ENCODE measurements at places on chromosomes 6 and 20.

DNA sequence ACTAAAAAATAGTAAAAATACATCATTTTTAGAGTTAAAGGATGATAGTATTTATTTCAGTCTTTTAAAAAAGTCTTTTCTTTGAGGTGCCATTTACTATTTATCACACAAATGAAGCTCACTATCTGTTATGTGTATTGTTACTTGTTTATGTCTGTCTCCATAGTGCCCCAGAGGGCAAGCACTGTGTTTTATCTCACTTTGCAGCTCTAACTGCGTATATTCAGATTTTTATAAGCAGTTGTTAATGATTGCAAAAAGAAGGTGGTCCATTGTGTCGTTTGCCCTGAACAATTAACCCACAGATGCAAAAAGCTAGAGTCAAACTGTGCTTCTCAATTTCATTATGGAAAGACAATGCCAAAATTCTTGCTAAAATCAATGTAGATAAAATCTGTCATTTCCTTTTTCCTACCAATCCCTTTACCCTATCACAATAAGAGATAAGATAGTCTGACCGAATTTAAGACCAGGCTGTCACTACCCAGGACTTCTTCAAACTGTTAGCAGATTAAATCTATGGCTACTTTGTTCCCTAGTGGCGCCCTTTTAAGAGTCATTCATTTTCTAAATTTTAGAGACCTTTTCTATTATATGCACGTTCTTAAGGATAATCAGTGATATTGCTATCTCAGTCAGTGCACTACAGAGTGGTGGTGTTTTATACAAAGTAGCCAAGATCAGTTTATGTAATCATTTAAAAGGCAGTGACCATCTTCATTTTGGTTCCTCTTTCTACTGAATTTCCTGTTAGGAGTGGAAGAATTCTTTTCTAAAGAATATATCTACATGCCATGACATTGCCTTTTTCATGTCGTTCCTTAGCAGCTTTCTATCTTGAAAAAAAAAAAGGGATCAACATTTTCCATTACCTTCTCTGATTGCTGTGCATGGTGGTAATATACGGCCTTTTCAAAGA is 133.1 kb upstream of the PRDM1 start:
- peaks cover 6% of the 10 kb centered on the region for H3K27me3 ChIP-seq
- DNase-seq: no peak
- H3K4me1 ChIP-seq: no peaks in the 10 kb centered on the region
- H3K27ac ChIP-seq: no peak overlapping the region

DNA sequence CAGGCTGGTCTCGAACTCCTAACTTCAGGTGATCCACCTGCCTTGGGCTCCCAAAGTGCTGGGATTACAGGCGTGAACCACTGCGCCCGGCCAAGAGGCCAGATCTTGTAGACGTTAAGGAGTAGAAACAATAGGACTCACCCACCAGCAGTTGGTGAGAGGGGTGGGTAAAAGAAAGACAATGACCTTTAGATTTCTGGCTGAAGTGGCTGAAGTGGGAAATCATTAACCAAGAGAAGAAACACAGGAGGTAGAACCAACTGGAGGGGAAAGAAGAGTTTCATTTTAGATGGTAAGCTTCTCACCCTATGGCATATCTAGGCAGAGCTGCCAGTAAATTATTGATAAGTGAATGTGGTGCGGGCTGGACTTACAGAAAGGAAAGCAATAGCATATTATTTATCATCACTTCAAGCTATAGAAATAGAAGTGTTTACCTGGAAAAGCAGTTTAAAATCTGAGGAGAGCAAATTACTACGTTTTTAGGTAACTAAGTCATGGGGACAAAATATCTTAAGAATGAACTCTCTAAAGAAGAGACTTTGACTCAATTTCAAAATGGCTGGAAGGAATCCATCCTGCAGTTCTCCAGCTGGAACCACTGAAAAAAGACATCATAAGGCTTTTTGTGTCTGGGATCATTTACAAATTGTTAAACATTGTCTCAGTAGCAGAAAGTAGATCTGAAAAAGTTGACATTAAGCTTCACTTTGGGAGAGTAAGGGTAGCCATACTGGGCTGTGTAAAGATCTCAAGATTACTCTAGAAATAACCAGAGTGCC is 109.6 kb downstream of the ALDH8A1 start:
- no peaks in the 10 kb centered on the region for H3K27me3 ChIP-seq
- no peak for DNase-seq
- no peaks in the 10 kb centered on the region for H3K36me3 ChIP-seq
- H3K4me1 ChIP-seq: peaks cover 6% of the 10 kb centered on the region
- no peak overlapping the region for H3K27ac ChIP-seq

DNA sequence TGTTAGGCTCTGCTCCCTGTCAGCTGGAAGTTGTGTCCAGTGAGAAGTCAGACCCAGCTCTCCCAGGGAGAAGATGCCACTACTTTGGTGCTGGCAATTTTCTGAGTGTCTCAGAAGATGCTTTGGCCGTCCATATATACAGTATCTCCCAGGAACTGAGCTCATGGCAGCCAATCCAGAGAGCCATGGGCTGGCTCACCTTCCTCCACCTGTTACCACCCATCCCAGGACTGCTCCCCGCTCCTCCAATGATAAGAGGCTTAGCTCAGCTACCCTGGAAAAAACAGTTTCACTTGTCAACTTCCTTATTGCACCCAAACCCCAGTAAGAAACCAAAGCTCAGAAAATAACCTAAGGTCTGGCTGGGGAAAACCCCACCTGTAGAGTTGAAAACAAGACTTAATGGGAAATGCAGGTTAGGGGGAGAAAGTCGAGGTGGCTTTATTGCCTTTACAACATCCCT is at the start of gene BNIP5:
BNIP5 (minus strand) TSS at position 110 of the 463 bp plus-strand sequence. CDS start 6,198 bp downstream, outside the sequence.
- peaks cover 36% of the 10 kb centered on the region for H3K4me1 ChIP-seq
- no peak for DNase-seq
- H3K27ac ChIP-seq: peak within 1 kb of the TSS; percentile 81
- H3K27me3 ChIP-seq: peaks cover 41% of the 10 kb centered on the region

DNA sequence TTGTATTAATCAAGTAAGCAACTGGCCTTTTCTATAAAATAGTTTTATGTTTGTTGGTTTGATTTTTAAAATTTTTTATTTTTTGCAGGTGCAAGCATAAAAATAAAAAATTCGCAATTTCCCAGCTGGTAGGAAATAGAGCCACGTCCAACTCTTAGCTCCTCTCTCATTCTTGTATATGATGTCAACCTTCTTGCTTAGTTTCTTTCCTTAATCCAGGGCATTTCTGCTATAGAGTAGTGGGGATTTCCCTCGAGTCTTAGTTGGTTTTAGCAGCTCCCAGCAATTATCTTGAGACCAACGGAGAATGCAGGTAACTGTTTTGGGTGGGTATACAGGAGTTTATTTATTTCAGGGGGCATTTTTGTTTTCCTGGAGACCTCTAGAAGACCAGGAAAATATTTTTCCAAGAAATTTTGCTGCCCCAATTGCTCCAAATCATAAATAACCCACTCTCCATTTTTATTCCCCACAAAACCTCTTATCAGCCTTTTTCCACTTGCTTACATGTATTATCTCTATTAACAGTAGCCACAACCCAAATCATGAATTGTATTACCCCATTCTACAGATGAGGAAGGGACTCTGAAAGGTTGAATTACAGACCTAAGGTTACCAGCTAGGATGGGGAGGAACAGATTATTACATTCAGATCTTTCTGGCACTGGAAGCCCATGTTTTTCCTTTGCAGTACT is 18.4 kb downstream of the PHACTR2 start:
- peaks cover 12% of the 10 kb centered on the region for H3K36me3 ChIP-seq
- no peak overlapping the region for H3K4me3 ChIP-seq
- H3K27me3 ChIP-seq: no peaks in the 10 kb centered on the region
- peak overlapping the region; percentile 30 for H3K27ac ChIP-seq
- H3K4me1 ChIP-seq: peaks cover 52% of the 10 kb centered on the region

GRCh38 chr6:53476964-53477363 is 67.9 kb downstream of the GCLC start:
- DNase-seq: no peak
- peaks cover 2% of the 10 kb centered on the region for H3K4me1 ChIP-seq
- no peak overlapping the region for H3K27ac ChIP-seq
- H3K4me3 ChIP-seq: no peak overlapping the region
- H3K36me3 ChIP-seq: no peaks in the 10 kb centered on the region

- no peaks in the 10 kb centered on the region for H3K36me3 ChIP-seq
- no peak overlapping the region for H3K27ac ChIP-seq
- no peak overlapping the region for H3K4me3 ChIP-seq
- DNase-seq: no peak
Observed at GRCh38 chr6:133817460-133818047, 71.4 kb upstream of the TCF21 start.

GRCh38 chr20:58787211-58788005 is 63.3 kb downstream of the GNAS-AS1 start:
- no peak for DNase-seq
- no peak overlapping the region for H3K27ac ChIP-seq
- peaks cover 20% of the 10 kb centered on the region for H3K4me1 ChIP-seq

DNA sequence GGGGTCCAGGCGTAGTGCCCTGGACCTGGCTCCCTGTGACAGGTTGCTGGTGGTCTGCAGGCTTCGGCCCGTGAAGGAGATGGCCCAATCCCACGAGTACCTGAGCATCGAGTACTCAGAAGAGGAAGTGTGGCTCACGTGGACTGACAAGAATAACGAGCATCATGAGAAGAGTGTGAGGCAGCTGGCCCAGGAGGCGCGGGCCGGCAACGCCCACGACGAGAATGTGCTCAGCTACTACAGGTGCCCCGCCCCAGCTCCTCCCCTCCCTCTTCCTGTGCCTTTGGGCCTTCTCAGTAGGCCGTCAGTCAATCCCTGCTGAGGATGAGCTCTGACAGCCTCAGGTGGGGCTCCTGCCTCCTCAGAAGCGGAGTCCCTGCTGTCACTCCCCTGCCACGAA is 42.6 kb downstream of the UQCC2 start:
- peaks cover 9% of the 10 kb centered on the region for H3K36me3 ChIP-seq
- no peak for DNase-seq
- H3K27me3 ChIP-seq: no peaks in the 10 kb centered on the region
- peak overlapping the region; percentile 89 for H3K27ac ChIP-seq
- H3K4me1 ChIP-seq: peaks cover 4% of the 10 kb centered on the region
- H3K4me3 ChIP-seq: no peak overlapping the region

- no peak overlapping the region for H3K27ac ChIP-seq
- H3K36me3 ChIP-seq: peaks cover 3% of the 10 kb centered on the region
- no peaks in the 10 kb centered on the region for H3K27me3 ChIP-seq
- no peak for DNase-seq
- no peak overlapping the region for H3K4me3 ChIP-seq
Observed at GRCh38 chr6:52553158-52553557, 23.7 kb downstream of the TRAM2 start.

- H3K27ac ChIP-seq: no peak overlapping the region
- no peak overlapping the region for H3K4me3 ChIP-seq
- DNase-seq: no peak
Observed at GRCh38 chr6:45568626-45569025, 190.9 kb upstream of the SUPT3H start.

DNA sequence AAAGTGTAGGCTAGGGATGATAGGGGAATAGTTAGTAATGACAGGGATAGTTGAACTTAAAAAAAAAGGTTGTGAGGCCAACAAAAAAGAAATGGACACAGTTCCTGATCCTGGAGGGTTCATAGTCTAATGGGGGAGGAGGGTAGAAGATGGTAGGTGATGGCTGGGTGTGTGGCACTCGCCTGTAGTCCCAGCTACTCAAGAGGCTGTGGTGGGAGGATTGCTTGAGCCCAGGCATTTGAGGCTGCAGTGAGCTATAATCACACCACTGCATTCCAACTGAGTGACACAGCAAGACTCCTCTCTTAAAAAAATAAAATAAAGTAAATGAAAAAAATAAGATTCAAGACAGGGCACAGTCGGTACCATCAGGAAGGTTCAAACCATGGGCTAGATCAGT is 2.4 kb upstream of the MICB start:
- H3K36me3 ChIP-seq: no peaks in the 10 kb centered on the region
- peaks cover 24% of the 10 kb centered on the region for H3K4me1 ChIP-seq
- DNase-seq: no peak
- H3K27me3 ChIP-seq: peaks cover 83% of the 10 kb centered on the region
- no peak overlapping the region for H3K27ac ChIP-seq

DNA sequence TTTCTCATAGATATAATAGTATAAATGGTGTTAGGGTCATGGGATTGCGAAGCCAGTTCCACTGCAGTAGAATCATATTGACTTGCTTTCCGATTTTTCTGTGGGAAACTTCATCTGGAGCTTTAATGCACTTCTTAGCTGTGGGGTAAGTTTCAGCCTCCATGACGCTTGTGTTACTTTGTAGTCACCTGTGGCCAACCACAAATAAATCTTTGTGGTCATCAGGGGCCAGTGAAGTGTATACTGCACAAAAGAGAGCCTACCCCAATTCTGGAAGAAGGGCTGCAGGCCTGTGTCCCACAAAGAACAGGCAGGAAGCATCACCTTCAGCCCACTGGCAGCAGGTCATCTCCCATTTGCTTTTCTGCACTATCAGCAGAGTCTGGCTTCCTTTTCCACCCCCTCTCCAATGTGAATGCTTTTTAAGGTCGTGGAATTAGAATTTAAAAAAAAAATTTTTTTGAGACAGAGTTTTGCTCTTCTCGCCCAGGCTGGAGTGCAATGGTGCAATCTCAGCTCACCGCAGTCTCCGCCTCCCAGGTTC is 32.0 kb downstream of the MTHFD1L start:
- no peak overlapping the region for H3K27ac ChIP-seq
- no peak overlapping the region for H3K4me3 ChIP-seq
- H3K4me1 ChIP-seq: peaks cover 40% of the 10 kb centered on the region
- H3K36me3 ChIP-seq: peaks cover 11% of the 10 kb centered on the region
- DNase-seq: no peak

GRCh38 chr20:45283551-45284057 is 23.0 kb upstream of the RBPJL start:
- no peak for DNase-seq
- no peaks in the 10 kb centered on the region for H3K36me3 ChIP-seq
- no peak overlapping the region for H3K27ac ChIP-seq
- H3K4me3 ChIP-seq: no peak overlapping the region
- H3K4me1 ChIP-seq: no peaks in the 10 kb centered on the region
- H3K27me3 ChIP-seq: peaks cover 15% of the 10 kb centered on the region

GRCh38 chr20:21090721-21091120 is 15.4 kb downstream of the LINC00237 start:
- H3K4me1 ChIP-seq: peaks cover 7% of the 10 kb centered on the region
- no peak for DNase-seq
- H3K4me3 ChIP-seq: no peak overlapping the region

DNA sequence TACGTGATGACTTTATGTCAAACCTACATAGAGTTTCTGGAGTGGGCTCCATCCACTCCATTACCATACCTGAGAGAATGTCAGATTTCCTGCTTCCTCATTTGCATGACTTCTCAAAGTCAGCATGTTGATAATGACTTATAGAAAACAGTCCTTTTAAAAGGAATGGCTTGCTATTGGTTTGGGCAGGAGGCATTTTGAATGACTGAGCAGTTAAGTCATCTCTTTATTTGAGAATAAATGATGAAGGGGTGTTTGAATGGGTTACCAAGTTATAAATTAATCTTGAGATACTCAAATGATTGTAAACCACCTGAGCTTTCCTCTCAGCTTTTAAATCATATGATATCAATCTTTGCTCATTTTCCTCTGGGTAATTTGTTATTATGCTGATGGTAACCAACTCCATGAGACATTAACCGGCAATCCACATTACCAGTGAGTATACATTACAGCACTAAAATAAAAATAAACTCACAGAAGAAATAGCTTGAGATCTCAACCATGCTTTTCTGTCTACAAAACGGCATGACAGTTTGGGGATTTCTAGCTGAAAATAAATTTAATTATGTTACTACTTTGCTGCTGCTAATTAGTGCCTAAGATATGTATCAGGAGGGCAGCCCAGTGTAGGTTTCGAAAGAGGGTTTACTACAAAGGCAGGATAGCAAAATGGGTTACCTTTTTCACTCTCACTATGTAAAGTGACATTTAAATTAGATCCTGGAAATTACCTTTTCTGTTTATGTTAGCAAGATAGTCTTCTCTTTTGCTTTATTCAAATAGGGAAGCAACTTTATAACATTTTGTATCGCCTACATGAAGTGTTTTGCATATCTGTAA is 78.8 kb downstream of the RPS12 start:
- no peak overlapping the region for H3K4me3 ChIP-seq
- peaks cover 30% of the 10 kb centered on the region for H3K4me1 ChIP-seq
- peaks cover 5% of the 10 kb centered on the region for H3K27me3 ChIP-seq
